ENCODE measurements at places on chromosomes 11 and 22. TPM values are rescaled to one million over a fixed set of nuclear protein-coding genes. Genes with fewer than 3 reads are reported as not detected.

- H3K36me3 ChIP-seq, result peaks cover 31% of the 10 kb centered on the region
- H3K4me3 ChIP-seq, result no peak overlapping the region
- no peak overlapping the region for H3K27ac ChIP-seq
Observed at GRCh38 chr11:10528121-10528520, 12.9 kb downstream of the RNF141 start.

DNA sequence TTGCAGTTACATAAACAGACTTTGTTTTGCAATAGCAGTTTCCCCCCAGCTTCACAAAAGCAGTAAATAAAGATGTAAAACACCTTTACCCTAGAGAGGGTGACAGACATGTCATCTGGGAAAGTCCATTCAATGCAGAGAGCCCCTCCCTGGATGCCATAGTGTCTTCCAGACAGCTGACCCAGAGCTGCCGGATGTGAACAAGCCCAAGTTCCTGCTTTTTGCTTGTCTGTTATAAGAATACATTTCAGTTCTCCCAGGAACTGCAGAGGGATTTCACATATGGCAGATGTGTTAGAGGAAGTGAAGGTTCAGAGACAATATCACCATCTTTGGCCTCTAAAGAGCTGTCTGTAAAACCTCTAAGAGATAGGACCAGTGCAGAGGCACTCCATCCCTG is 48.9 kb downstream of the RELT start:
- peaks cover 1% of the 10 kb centered on the region for H3K36me3 ChIP-seq
- H3K27me3 ChIP-seq, result no peaks in the 10 kb centered on the region
- H3K27ac ChIP-seq, result no peak overlapping the region
- DNase-seq, result no peak
- no peak overlapping the region for H3K4me3 ChIP-seq

GRCh38 chr11:27183672-27184457 is 143.2 kb downstream of the BBOX1 start:
- no peak overlapping the region for H3K27ac ChIP-seq
- DNase-seq, result no peak
- no peaks in the 10 kb centered on the region for H3K36me3 ChIP-seq

DNA sequence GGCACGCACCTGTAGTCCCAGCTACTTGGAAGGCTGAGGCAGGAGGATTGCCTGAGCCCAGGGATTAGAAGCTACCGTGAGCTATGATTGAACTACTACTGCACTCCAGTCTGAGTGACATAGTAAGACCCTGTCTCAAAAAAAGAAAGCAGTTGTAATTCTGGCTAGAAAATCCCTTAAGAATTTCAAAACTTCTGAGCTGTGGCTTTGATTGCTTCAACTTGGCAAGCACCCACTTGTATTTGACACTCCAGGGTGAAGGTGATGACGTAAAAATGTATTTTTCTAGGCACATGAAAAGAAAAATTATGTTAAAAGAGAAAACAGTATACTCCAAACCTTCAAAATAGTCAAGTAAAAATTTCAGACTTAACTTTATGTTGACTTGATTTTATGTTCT is 23.6 kb upstream of the ALKBH3 start:
- H3K4me3 ChIP-seq, result no peak overlapping the region
- peaks cover 23% of the 10 kb centered on the region for H3K36me3 ChIP-seq
- DNase-seq, result no peak
- H3K4me1 ChIP-seq, result no peaks in the 10 kb centered on the region

Gene MS4A4E
- total RNA-seq, result not detected

Gene TMPRSS6
- not detected for total RNA-seq

DNA sequence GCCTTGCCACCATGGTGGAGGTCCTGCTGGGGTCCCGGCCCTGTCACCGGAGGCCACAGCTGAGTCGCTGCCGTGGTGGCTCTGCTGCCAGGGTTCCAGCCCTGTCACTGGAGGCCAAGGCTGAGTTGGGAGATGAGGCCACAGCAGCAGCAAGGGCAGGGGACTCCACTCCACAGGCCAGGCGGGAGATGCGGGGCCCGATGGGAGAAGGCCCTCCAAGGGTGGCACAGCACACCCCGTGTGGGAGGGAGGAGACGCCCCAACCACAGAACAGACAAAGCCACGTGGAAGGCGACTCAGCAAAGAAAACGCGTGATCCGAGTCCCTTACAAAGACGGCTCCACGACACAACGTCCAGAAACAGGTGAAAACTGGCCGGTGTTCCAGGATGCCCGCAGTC is 159.3 kb downstream of the BRD1 start:
- peaks cover 2% of the 10 kb centered on the region for H3K4me1 ChIP-seq
- peak; percentile 16 for DNase-seq
- H3K36me3 ChIP-seq, result no peaks in the 10 kb centered on the region
- no peak overlapping the region for H3K27ac ChIP-seq

DNA sequence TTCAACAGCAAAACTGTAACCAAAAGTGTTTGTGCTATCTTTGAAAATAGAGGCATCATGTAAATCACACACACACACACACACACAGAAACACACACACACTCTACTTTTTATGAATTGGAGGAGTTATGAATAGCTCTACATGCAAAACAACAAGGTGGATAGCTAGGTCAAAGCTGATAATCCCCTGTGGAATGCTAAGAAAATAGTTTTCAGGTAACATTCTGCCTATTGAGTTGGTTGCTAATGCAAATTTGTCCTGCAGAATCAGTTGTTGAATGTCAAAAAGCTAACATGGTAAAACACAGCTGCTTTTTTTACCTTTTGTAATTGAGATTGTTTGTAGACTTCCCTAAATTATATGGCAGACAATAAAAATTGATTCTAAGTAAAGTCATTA is 1658.4 kb upstream of the RAG2 start:
- no peak for DNase-seq
- H3K27ac ChIP-seq, result no peak overlapping the region
- no peaks in the 10 kb centered on the region for H3K27me3 ChIP-seq
- peaks cover 3% of the 10 kb centered on the region for H3K4me1 ChIP-seq

DNA sequence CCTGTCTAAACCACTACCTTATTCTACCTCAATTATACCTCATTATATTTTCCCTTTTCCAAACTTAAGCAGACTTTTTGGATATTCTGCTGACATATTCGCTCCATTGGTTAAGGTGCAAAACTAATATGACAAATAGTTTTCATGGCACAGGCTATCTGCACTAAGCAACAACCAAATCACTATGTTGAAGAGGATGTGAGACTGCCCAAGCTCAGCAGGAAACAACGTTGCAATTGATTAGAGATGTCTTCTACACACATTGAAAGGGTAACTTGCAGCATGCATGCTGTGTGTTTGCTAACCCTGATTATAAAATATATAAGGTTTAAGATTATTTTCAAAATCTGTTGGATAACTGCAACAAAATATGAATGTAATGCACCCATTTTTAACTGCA is 61.6 kb downstream of the STK33 start:
- DNase-seq, result no peak
- H3K27ac ChIP-seq, result no peak overlapping the region

GRCh38 chr11:14386895-14387480 is 28.0 kb upstream of the RRAS2 start:
- no peaks in the 10 kb centered on the region for H3K36me3 ChIP-seq
- DNase-seq, result peak; percentile 78
- no peak overlapping the region for H3K27ac ChIP-seq
- no peaks in the 10 kb centered on the region for H3K27me3 ChIP-seq
- H3K4me3 ChIP-seq, result no peak overlapping the region
- H3K4me1 ChIP-seq, result 0 out of 2 replicates have a peak, but pooled peaks cover 3% of the 10 kb centered on the region

DNA sequence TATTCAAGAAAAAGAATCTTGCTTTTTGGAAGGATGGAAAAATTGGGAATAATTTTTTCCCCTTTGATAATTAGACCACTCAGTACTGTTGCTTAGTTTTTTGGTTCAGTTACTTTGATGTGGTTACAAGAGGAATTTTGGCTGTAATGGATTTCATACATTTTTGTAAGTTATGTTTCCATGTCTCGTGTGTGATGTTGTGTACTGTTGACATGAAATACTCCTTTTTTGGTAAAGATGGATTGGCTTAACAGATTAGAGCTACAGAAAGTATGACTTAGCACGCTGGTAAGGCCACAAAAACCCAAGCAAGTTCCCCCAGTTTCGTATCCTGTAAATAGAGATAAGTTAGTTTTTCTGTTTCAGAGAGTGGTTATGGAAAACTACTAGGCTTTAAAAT is 11.9 kb downstream of the TBCEL start:
- no peak overlapping the region for H3K27ac ChIP-seq
- peaks cover 8% of the 10 kb centered on the region for H3K4me1 ChIP-seq
- no peak for DNase-seq
- H3K27me3 ChIP-seq, result no peaks in the 10 kb centered on the region
- no peaks in the 10 kb centered on the region for H3K36me3 ChIP-seq

DNA sequence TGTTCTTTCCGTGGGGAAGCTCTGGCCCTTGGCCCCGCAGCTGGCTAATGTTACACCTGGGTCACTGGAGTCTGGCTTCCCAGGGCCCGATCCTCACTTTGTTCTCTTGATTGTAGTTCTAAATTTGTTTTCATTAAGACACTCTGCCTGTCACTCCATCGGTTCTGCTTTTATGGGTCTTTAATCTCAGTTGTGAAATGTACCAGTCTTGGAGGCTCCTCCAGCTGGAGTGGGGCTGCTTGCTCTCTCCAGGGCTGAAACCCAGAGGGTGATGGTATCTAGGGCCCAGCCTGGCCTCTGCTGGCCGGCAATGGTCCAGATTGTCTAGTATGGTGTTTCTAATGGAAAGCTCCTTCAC is 352.9 kb downstream of the TENM4 start:
- H3K36me3 ChIP-seq, result no peaks in the 10 kb centered on the region
- DNase-seq, result no peak

- no peaks in the 10 kb centered on the region for H3K27me3 ChIP-seq
- H3K36me3 ChIP-seq, result peaks cover 27% of the 10 kb centered on the region
- no peak for DNase-seq
Observed at GRCh38 chr11:8097926-8098325, 16.9 kb downstream of the TUB start.

- no peak overlapping the region for H3K4me3 ChIP-seq
- H3K4me1 ChIP-seq, result no peaks in the 10 kb centered on the region
- peaks cover 5% of the 10 kb centered on the region for H3K27me3 ChIP-seq
- H3K36me3 ChIP-seq, result no peaks in the 10 kb centered on the region
Observed at GRCh38 chr22:50009251-50009650, 3.3 kb downstream of the IL17REL start.

Gene B3GAT1
- 29.3 TPM for total RNA-seq

DNA sequence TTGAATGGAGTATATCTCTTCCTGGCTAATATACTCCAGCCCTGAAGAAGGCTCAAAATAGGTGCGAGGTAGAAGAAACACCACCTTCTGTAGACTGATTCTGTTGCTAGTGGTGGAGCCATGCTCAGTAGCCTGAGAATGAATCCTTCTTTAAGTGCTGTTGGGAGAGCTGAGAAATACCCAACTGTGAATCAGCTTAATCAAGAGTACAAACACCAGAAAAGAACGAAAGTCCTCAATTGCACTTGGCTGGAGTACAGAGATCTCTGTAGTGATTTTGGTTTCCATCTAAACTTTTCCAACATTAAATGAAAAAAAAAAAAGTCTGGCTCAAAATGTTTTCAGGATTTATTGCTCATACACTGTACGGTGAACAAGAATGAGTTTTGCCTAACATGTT is 619.1 kb downstream of the METTL15 start:
- H3K36me3 ChIP-seq, result peaks cover 4% of the 10 kb centered on the region
- DNase-seq, result no peak
- peaks cover 2% of the 10 kb centered on the region for H3K4me1 ChIP-seq
- H3K27me3 ChIP-seq, result no peaks in the 10 kb centered on the region
- H3K4me3 ChIP-seq, result no peak overlapping the region

DNA sequence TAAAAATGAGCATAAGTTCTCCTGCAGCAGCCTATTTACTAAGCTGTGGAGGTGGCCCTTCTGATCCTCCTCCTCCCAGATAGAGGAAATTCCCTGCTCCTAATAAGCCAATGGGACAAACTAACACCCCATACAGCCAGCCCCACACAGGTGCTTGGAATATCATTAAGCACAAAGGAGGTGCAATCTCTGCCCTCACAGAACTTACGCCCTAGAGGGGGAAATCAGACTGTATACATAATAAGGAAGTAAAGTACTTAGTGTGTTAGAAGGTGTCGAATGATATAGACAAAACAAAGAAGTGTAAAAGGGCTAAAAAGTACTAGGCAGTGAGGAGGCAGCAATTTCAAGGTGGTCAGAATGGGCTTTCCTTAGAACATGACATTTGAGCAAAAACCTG is 5.8 kb downstream of the MS4A12 start:
- no peak for DNase-seq
- 0 out of 2 replicates have a peak, but pooled peaks cover 3% of the 10 kb centered on the region for H3K36me3 ChIP-seq
- no peak overlapping the region for H3K4me3 ChIP-seq

Gene MISFA
- total RNA-seq, result 2.8 TPM

Gene ALG8
- total RNA-seq, result 78.8 TPM

Gene PHOX2A
- total RNA-seq, result 1.4 TPM

DNA sequence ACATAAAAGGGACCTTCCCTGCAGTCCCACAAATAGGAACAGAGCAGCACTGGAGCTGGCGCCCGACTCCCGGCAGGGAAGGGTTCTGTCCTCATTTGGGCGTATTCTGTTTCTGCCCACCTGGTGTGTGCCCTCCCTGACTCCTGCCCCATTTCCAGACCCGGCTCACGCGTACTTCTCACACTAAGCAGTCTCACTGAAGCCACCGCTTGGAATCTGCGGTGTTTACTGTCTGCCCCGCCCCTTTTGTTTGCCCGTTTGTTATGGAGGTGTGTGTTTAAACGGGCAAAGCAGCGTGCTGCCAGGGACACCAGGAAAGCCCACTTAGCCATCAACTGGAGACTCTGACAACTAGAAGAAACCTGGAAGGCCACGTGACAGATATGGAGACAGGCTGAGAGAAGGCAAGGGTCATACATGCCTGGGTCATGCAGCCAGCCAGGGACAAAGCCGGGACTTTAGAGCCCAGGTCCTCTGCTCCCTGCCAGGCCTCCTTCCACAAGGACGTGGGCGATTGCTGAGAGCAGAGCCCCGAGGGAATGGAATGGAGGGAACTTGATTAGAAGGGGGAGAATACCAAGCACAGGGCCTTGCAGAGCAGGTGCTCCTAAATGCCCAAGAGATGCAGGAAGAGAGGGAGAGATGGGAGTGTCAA is 8.7 kb upstream of the EFCAB6 start:
- no peak overlapping the region for H3K4me3 ChIP-seq
- no peaks in the 10 kb centered on the region for H3K27me3 ChIP-seq

DNA sequence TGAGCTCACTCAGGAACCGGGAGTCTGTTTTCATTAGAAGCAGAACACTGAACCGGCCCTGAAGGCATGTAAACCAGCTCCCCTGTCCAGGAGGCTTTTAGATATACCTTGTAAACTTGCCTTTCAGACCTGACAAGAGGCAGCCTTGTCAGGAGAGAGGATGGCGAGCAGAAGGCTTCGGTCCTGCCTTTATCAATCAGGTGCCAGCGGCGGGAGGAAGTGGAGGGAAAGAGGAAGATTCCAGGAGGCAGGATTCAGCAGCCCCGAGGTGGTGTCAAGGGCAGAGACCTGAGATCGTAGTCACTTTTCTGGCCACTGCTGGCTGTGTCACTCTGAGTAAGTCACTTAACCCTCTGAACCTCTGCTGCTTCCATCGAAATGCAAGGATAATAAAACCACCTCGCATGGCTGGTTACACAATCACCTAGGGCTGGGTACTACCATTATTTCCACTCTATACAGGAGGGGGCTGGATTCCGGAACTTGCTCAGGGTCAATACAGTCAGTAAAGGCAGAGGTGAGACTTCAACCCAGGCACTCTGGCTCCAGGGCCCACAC is 181.0 kb downstream of the CHST1 start:
- H3K27me3 ChIP-seq, result no peaks in the 10 kb centered on the region
- H3K27ac ChIP-seq, result no peak overlapping the region
- H3K36me3 ChIP-seq, result no peaks in the 10 kb centered on the region
- no peak overlapping the region for H3K4me3 ChIP-seq

All from H9 (cell line).